ENCODE measurements at places on chromosomes 4 and X. TPM values are rescaled to one million over a fixed set of nuclear protein-coding genes. Genes with fewer than 3 reads are reported as not detected.

Gene TMSB15C
- total RNA-seq, result 0.11 TPM

Gene POLA1
- 6.0 TPM for total RNA-seq

Gene GPC3
- 0.75 TPM for total RNA-seq

DNA sequence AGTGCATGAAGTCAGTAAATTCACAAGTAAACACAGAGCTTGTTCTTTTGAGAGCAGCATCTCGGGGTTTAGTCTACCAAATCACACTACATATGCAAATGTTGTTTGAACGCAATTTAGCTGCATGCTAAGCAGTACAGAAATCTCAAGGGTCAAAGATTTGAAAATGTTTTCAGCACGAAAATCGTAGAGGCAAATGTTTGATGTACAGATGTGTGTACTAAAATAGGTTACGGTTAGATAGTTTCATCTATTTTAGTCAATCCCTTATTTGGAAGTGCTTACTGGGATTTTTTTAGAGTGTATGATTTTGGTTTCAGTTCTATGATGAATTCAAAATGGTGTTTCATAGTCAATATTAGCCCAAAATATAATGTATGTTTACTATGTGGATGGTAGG, 1928.2 kb upstream of the TENM3 start:
- no peaks in the 10 kb centered on the region for H3K27me3 ChIP-seq
- H3K27ac ChIP-seq, result no peak overlapping the region
- H3K4me1 ChIP-seq, result no peaks in the 10 kb centered on the region
- no peaks in the 10 kb centered on the region for H3K36me3 ChIP-seq

DNA sequence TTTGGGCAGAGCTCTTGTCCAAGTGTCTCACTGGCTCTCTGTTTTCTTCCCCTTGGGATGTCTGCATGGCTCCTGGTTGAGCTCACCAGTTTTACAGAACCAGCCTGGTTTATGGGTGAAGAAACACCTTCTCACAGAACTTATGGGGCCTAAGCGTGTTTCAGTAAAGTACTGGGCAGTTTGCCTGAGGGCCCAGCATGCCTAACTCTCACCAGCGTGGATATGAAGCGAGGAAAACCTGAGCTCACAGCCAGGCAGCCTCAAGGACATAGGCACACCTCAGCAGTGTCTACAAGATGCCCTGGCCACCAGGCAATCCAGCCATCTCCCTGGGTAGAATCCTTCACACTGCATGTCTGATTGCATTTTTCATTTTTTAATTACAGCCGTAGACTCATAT, 9.2 kb downstream of the NHSL2 start:
- DNase-seq, result no peak
- H3K4me1 ChIP-seq, result no peaks in the 10 kb centered on the region
- H3K4me3 ChIP-seq, result no peak overlapping the region
- no peak overlapping the region for H3K27ac ChIP-seq
- no peaks in the 10 kb centered on the region for H3K36me3 ChIP-seq

DNA sequence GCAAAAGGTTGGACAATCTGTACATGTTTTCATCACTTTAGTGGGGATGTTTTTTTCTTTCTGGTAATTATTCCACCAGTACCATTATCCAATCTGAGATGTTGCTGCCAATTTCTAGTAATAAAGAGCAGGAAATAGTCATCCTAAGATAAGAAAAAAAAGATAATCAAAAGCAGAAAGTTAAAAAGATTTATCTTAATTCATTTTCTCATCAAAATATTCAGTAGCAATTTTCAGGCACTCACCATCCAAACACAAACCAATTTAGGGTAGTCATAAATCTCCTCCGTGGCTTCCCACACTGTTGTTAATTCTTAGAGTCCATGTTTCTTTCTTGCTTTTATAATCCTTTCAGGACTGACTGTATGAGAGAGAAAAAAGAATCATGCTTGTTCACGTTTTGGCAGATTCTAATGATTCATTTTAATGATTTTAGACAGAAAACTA, 263.7 kb upstream of the UGT8 start:
- H3K27ac ChIP-seq, result no peak overlapping the region
- no peaks in the 10 kb centered on the region for H3K4me1 ChIP-seq
- H3K4me3 ChIP-seq, result no peak overlapping the region

DNA sequence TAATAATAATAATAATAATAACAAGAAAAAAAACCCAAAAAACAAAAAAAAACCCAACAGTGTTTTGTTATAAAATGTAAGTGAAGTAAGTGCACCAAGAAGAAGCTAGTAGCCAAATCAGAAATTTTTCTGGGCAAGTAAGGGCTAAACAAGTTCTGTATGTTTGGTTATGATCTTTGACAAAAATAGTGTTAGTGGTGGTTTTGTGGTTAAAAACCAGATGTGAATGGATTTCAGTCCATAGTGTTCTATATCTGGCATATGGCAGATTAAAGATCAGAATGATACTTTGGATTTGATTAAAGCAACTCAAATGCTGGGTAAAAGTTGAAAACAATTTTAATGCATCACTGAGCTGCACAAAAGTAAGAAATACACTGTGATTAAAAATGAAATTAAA, 116.5 kb upstream of the NDST4 start:
- no peak overlapping the region for H3K4me3 ChIP-seq
- no peaks in the 10 kb centered on the region for H3K36me3 ChIP-seq
- H3K27ac ChIP-seq, result no peak overlapping the region
- H3K4me1 ChIP-seq, result no peaks in the 10 kb centered on the region
